Kidney tubule cell (primary cell): ENCODE measurements at places on chromosomes 6 and 20.

DNA sequence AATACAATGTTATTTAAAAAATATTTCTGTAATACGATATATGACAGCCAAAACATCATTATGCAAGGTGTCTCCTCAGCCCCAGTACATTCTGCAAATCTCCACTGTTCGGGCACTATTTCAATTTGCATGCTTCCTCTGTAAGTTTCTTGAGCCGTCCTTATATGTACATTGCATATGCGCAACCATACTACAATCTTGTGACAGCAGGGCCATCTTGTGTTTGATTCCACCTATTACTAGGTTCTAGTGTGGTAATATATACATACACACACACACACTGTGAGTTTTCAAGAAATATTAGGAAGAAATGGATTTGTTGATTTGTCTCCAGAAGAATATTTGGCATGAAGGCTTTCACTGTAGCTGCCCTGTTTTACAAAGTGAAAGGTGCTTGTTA, 9.8 kb downstream of the LYRM4 start:
- DNase-seq: no peak

DNA sequence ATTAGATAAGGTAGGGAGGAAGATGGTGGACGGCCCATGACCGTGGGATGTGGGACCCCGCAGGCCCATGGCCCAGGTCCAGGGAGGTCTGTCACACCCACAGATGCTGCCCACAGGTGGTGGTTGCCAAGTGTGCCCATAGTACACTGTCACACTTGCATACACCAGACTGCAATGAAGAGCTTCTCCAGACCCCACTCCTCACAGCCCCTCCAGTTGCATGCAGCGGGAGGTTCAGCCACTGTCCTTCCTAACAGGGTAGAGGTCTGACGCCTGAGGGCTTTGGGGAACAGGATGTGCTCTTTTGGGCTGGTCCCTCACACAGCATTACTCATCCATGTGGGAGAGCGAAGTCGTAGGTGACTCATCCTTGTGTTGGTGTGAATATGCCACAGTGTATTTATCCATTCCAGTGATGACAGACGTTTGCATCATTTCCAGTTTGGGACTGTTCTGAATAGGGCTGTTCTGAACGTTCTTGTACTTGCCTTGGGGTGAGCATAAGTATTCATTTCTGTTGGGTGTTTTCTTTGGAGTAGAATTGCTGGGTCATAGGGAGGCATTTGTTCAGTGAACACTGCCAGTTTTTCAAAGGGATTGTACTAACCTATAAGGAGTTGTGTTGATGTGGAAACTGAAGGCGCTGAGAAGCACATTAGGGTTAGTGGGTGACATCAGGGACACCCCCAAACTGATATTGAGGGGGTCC, 10.1 kb upstream of the PYGB start:
- peak; percentile 98 for DNase-seq

DNA sequence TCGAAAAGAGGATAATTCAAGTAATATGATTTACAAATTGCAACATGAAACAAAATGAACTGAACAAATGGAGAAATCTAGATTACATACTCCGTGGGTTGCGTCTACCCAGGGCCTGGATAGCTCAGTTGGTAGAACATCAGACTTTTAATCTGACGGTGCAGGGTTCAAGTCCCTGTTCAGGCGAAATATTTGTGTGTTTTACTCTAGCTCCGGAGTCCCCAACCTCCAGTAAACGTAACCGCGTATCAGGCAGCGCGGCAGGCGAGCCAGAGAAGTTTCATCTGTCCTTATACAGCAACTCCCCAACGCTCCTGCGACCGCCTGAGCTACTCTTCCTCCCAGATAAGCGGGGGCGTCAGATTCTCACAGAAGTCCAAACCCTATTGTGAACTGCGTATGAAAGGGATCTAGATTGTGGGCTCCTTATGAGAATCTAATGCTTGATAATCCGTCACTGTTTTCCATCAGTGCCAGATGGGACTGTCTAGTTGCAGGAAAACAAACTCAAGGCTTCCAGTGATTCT, 176.1 kb downstream of the TRIM27 start:
- peak; percentile 96 for DNase-seq

DNA sequence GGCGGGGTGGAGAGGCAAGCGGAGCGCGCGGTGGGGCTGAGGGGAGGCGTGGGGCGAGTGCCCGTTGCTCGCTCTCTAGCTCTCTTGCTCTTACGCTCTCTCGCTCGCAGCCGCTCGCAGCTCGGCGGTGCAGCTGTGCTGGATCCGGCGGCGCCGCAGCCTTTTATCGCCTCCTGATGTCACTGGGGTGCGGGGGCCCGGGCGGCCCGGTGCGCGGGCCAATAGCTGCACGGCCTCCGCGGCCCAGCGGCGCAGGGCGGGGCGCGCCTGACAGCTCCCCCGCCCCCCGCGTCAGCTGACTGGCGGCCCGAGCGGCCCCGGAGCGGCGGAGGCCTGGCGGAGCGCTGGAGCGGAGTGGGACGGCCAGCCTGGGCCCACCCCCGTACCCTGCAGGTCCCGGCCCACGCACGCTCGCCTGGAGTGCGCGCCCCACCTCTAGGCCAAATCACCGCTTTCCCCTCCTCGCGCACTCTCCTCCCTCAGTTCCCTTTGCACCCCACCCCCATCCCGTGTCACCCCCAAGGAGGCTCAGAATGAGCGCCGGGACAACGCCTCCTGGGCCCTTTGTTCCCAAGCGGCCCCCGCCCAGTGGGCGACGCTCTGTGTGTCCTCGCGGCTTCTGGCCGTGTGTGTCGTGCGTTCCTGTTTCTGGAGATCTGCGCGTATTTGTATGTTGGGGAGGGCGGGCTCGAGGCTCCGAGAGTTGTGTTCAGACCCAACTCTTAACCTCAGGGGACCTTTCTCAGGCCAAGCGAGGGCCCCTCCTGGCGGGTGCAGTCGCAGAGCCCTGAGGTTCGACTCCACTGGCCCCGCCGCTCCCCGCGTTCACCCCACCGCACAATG, at the start of gene MAFB:
MAFB (minus strand) TSS at position 137 of the 843 bp plus-strand sequence. CDS start 386 bp downstream, outside the sequence.
- DNase-seq: peak; percentile 78

- no peak for DNase-seq
These were observed 630 bp downstream of the LIME1 start for GRCh38 chr20:63736893-63737694.
